ENCODE measurements at places on chromosomes 1 and 21.

DNA sequence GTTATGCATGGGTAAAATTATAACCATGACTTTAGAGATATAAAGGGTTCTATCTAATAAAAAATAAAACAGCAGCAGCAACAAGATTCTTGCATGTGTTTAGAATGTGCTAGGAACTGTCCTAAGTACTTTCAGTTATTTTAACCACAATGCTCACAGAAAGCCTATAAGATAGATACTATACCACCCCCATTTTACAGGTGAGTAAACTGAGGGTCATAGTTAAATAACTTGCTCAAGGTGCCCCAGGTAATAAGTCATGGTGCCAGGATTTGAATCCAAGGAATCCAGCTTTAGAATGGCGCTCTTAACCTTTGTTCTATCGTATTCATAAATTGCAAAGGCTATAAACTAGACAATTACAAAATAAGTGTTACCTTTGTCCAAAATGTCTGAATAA, 53.4 kb downstream of the FRRS1 start:
- H3K27ac ChIP-seq: no peak overlapping the region
- no peak overlapping the region for H3K4me3 ChIP-seq
- H3K4me1 ChIP-seq: no peaks in the 10 kb centered on the region
- no peaks in the 10 kb centered on the region for H3K27me3 ChIP-seq
- no peaks in the 10 kb centered on the region for H3K36me3 ChIP-seq

DNA sequence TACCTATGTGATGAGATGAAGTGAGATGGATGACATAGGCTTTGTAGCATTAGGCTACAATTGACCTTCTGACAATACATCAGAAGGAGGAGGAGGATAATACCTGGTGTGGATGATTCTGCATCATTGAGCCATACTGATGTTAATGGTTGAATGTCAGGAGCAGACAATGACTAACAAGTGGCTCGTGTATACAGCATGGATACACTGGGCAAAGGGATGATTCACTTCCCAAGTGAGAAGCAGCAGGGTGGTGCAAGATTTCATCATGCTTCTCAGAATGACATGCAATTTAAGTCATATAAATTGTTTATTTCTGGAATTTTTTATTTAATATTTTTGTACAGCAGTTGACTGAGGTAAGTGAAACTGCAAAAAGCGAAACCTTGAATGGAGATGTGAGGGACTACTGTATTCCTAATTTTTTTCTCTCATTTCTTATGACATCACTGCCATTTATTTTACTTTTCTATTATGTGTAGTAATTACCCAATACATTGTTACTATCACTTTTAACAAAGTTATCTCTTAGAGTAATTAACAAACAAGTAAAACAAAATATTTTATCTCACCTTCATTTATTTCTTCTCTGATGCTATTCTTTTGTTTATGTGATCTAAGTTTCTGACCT, 34.4 kb upstream of the COP1 start:
- DNase-seq: no peak
- H3K27me3 ChIP-seq: no peaks in the 10 kb centered on the region
- no peaks in the 10 kb centered on the region for H3K4me1 ChIP-seq
- no peak overlapping the region for H3K27ac ChIP-seq
- H3K36me3 ChIP-seq: no peaks in the 10 kb centered on the region

DNA sequence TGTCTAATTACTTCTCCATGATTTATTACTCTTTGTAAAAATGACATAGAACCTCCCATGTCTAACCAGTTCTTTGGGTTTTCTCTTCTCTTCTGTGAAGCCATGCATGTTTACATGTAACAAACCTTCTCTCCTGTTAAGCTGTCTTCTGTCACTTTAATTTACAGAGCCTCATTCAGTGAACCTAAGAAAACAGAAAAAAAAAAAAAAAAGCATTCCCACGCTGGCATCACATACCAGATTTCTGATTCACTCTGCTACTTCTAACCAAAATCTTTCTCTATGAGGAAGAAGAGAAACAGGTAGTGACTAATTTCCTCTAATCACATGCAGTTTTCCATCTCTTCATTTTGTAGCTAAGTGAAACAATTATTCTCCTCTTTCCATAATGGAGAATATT, 141.4 kb upstream of the CXADR start:
- DNase-seq: no peak
- peak overlapping the region; percentile 55 for H3K27ac ChIP-seq
- no peak overlapping the region for H3K4me3 ChIP-seq
- H3K27me3 ChIP-seq: no peaks in the 10 kb centered on the region
- no peaks in the 10 kb centered on the region for H3K36me3 ChIP-seq

GRCh38 chr1:25194572-25195020, 37.7 kb downstream of the SYF2 start:
- H3K36me3 ChIP-seq: no peaks in the 10 kb centered on the region
- no peaks in the 10 kb centered on the region for H3K27me3 ChIP-seq
- H3K4me3 ChIP-seq: no peak overlapping the region
- DNase-seq: no peak
- H3K4me1 ChIP-seq: peaks cover 17% of the 10 kb centered on the region

- peak; percentile 37 for DNase-seq
- H3K4me1 ChIP-seq: no peaks in the 10 kb centered on the region
- H3K36me3 ChIP-seq: no peaks in the 10 kb centered on the region
- no peaks in the 10 kb centered on the region for H3K27me3 ChIP-seq
- H3K27ac ChIP-seq: no peak overlapping the region
- no peak overlapping the region for H3K4me3 ChIP-seq
These were observed 103.7 kb upstream of the NFIA start for GRCh38 chr1:60978421-60979357.

DNA sequence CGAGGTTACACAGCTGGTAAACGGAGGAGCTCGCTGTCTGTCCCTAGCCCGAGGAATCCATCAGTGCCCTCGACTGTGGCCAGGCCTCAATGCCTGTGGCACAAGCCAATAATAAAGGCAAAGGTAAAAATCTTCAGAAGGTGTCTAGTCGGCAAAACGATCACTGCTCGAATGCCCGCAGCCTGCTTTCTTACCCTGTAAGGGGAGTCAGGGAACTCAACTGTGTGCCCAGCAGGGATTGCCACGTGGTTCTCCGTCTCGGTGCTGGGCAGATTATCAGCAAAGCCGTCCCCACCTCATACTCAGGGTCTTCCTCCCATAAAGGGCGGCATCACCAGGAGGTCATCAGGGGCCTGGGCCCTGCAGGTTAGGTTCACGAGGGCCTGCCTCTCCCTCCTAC, 103.4 kb downstream of the PAX7 start:
- no peak for DNase-seq
- H3K4me1 ChIP-seq: no peaks in the 10 kb centered on the region
- H3K27me3 ChIP-seq: no peaks in the 10 kb centered on the region
- no peak overlapping the region for H3K4me3 ChIP-seq
- H3K27ac ChIP-seq: no peak overlapping the region
- no peaks in the 10 kb centered on the region for H3K36me3 ChIP-seq

- no peak overlapping the region for H3K4me3 ChIP-seq
- H3K27ac ChIP-seq: no peak overlapping the region
- H3K4me1 ChIP-seq: peaks cover 6% of the 10 kb centered on the region
- no peaks in the 10 kb centered on the region for H3K36me3 ChIP-seq
These were observed 71.8 kb downstream of the NTPCR start for GRCh38 chr1:233022246-233022645.

Data from Caco-2 (cell line).